ENCODE measurements at places on chromosomes 7 and 10. TPM values are rescaled to one million over a fixed set of nuclear protein-coding genes. Genes with fewer than 3 reads are reported as not detected.
A peak's percentile ranks its signal among the peaks of the same experiment; 100 is the strongest.

DNA sequence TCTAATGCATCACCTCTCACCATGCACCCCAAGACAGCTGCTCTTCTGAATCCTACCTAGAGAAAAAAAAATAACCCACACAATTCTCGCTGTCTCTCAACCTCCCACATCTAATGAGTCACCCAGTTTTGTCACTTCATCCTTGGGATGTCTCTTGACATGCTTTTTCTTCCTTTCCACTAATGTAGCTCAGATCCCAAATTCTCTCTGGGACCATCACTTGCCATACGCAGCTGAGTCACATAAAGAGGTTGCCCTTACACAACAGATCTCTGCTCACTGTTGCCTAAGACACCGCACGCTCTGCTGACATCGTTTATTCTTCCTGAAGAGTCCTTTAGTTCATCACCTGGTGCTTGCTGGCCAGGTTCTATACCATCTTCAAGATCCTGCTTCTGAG is 606.0 kb upstream of the GALNT17 start:
- DNase-seq = no peak

DNA sequence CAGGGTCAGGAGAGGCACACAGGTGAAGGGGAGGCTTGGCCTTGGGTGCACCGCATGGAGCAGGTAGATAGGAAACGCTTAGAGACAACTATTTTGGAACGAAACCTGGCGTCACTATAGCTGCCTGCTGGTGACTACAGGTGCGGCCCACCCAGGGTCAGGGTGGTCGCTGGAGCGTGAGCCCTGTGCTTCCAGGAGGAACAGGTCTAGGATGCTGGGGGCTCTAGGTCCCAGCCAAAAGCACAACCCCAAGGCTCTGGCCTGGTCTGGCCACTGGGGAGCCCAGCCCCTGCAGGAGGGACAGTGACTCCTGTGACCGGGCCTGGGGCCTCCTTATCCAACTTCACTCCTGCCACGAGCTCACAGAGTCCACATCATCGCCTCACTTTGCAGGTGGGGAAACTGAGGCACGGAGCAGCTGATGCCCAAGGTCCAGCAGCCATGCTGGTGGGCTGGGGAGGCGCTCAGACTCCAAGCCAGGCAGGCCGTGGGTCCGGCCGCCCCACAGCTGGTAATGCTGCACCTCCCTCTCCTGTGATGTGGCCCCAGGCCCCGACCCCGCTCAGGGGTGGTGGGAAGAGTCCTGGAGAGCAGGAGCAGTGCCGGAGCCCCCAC is 9.0 kb downstream of the LFNG start:
- DNase-seq = no peak

DNA sequence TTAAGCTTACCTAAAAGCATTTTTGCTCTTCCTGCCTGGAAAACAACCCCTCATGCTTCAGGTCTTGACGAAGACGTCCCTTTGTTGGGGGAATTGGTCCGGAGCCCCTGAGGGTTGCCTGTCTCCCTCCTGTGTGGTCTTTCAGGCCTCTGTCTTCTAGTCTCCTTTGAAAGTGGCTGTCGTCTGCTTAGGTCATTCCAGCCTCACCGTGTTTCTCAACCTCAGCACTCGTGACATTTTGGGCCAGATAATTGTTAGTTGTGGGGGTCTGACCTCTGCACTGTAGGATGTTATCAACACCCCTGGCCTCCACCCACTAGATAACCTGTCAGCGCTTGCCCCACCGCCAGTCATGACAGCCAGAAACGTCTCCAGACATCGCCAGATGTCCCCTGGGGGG is 219.1 kb downstream of the TCF7L2 start:
- no peak for DNase-seq

DNA sequence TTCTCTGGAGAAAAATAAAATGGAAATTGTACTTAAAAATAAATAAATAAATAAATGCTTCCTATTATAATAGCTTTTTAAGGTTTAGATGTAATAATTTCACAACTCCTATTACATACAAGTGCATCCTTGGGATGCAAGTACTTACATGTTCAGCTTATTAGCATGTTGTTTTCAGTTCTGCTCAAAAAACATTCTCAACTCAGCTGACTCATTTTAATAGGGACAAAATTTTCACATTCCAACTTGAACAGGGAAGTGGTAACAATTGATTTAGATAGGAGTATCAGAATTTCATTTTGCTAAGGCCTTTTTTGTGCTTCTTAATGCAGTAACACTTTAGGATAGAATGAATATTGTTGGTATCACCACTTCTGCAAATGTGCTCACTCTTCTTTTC is 16.7 kb upstream of the PAPSS2 start:
- no peak for DNase-seq

- no peak for DNase-seq
These were observed 80.2 kb downstream of the ADCY1 start for GRCh38 chr7:45654341-45654740.

GRCh38 chr7:50347693-50348092 is 43.2 kb downstream of the IKZF1 start:
- DNase-seq = no peak

- DNase-seq = peak; percentile 77
These were observed 18.7 kb downstream of the TAS2R40 start for GRCh38 chr7:143240291-143241168.

GRCh38 chr10:44278837-44279324 is 106.0 kb downstream of the CXCL12 start:
- DNase-seq = no peak

DNA sequence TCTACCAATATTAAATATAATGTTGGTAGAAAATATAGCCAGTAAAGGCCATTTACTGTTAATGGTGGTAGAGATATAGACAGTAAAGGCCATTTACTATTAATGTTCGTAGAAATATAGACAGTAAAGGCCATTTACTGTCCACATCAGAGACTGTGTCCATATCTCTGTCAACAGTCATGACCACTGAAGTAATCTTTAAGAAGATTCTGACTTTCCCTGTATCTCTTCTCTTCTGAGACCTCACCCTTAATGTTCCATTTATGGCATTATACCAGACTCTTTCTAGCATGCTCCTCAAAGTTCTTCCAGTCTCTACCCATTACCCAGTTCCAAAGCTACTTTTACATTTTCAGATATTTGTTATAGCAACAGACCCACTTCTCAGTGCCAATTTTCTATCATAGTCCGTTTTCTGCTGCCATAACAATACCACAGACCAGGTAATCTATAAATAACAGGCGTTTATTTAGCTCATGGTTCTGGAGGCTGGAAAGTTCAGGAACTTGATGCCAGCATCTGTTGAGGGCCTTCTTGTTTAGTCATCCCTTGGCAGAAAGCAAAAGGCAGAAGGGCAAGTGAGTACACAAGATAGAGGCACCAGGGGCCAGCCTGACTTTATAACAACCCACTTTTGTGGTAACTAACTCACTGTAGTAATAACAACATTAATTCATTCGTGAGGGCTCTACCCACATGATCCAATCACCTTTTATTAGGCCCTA is 7.9 kb upstream of the NUDCD3 start:
- DNase-seq = no peak

DNA sequence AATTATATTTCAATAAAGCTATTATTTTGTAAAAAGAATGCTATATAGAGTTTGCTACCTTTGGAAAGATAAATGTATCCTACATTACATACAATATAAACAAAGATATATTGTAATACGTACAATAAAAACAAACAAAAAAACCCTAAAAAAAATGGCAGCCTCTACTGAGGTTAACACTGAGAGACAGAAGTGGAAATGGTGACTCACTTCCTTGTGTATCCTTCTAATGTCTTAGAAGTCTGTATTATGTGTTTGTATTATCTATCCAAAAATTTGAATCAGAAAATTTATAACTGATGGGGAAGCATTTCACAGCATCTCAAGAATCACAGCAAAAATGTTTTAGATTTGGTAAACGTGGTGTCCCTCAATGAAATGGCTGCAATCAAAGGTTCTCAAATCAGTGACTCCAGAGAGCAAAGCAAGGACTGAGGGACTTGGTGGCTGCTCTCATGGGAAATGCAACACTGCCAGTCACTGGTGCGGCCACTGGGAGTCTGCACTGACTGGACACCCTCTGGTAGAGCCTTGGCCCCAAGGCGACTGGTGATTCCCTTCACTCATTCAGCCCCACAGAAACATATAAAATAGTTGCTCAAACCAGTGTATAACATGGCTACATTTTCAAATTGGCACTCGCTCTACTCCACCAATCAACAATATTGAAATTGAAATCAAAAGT is 53.8 kb downstream of the PANK1 start:
- no peak for DNase-seq

The FOXP2 gene
- polyA plus RNA-seq = 82.1 TPM

The PLXDC2 gene
- polyA plus RNA-seq = 56.9 TPM

The CTNNA3 gene
- 9.5 TPM for polyA plus RNA-seq

The APBB1IP gene
- 2.0 TPM for polyA plus RNA-seq

The CTTNBP2 gene
- polyA plus RNA-seq = 19.6 TPM

Measured in right lung (tissue), 10 donors.